Activated T-helper 1 cell treated with anti-CD3 and anti-CD28 coated beads, Interleukin-12 subunit alpha, Interleukin-12 subunit beta, Interleukin-2, Interleukin-4 antibody, amounts not matched to agents 30 ng/mL and 10 ng/mL and 1 ng/mL, durations not matched to agents 14 hours and 24 hours and 36 hours (primary cell): ENCODE measurements at places on chromosomes 6 and 20. TPM values are rescaled to one million over a fixed set of nuclear protein-coding genes. Genes with fewer than 3 reads are reported as not detected.

- H3K27ac ChIP-seq, result no peak overlapping the region
- DNase-seq, result no peak
- H3K36me3 ChIP-seq, result peaks cover 1% of the 10 kb centered on the region
- H3K4me3 ChIP-seq, result no peak overlapping the region
- peaks cover 3% of the 10 kb centered on the region for H3K27me3 ChIP-seq
Observed at GRCh38 chr6:170436209-170436809, 116.8 kb downstream of the PSMB1 start.

DNA sequence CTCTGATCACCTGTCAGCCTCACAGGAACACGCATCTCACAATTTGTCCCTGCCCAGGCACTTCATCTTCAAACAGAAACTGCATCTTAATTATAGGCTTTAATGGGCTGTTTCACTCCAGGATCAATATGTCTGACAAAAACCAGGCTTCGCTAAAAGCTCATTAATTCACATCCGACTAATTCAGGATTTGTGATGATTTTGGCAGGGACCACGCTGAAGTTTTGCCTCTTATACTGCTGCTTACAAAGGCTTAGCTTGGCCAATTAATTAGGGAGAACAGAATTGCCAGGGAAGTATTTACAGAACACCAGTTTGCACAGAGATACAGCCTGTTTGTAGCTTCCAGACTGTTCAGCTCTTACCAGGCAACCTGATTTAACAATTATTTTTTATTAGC lies 541.0 kb upstream of the SPTLC3 start:
- DNase-seq, result no peak
- no peaks in the 10 kb centered on the region for H3K27me3 ChIP-seq
- no peak overlapping the region for H3K27ac ChIP-seq
- no peak overlapping the region for H3K4me3 ChIP-seq
- no peaks in the 10 kb centered on the region for H3K36me3 ChIP-seq

DNA sequence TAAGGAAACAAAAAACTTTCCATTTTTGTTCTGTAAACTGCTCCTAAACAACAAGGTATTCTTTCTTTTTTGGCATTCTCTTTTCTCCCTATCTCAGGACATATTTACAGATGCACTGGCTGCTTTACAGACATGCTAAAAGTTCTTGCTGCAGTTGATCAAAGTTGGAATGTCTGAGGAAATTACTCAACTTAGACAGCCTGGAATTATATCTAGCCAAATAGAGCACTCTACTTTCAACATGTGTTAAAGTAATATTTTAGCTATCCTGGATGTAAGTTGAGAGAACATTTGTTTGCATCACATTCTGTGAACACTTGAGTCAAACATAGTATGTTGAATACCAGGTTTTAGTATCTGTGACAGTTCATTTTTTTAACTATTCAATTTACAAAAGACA lies 24.8 kb downstream of the TASP1 start:
- no peak for DNase-seq
- H3K27me3 ChIP-seq, result no peaks in the 10 kb centered on the region
- H3K27ac ChIP-seq, result no peak overlapping the region
- peaks cover 7% of the 10 kb centered on the region for H3K36me3 ChIP-seq

The CTCFL gene
- total RNA-seq, result not detected in 2 replicates

The VNN1 gene
- not detected in 2 replicates for total RNA-seq
